Activated CD4-positive, alpha-beta T cell treated with anti-CD3 and anti-CD28 coated beads for 1 hour (primary cell): ENCODE measurements at places on chromosomes 12 and 14.

- no peak for DNase-seq
Observed at GRCh38 chr12:114674251-114675047, 9.5 kb downstream of the TBX3 start.

DNA sequence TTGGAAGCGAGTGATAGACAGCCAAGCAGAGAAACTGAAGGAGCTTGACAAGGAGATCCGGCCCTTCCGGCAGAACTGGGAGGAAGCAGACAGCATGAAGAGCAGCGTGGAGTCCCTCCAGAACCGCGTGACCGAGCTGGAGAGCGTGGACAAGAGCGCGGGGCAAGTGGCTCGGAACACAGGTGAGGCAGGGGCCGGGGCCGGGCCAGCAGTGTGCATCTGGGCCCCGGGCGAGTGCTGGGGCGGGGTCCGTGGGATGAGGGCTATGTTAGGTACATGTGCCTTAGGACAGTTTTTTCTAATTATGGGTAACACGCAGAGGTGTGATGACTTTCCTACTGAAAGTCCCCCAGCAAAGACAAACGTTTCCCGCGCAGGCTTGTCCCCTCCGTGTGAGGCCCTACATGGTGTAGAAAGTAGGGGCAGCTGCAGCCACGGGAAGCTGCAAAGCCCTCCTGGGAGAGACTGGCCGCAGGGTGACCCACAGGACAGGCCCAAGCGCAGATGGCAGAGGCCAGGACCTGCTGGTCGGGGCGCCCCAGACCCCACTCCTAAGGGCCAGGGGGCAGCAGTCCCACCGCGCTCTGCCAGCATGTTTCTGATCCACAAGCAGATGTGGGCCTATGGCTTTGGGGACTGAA is 19.1 kb upstream of the AMN start:
- DNase-seq = no peak

- DNase-seq = no peak
Observed at GRCh38 chr12:122886851-122887818, 8.8 kb downstream of the VPS37B start.

DNA sequence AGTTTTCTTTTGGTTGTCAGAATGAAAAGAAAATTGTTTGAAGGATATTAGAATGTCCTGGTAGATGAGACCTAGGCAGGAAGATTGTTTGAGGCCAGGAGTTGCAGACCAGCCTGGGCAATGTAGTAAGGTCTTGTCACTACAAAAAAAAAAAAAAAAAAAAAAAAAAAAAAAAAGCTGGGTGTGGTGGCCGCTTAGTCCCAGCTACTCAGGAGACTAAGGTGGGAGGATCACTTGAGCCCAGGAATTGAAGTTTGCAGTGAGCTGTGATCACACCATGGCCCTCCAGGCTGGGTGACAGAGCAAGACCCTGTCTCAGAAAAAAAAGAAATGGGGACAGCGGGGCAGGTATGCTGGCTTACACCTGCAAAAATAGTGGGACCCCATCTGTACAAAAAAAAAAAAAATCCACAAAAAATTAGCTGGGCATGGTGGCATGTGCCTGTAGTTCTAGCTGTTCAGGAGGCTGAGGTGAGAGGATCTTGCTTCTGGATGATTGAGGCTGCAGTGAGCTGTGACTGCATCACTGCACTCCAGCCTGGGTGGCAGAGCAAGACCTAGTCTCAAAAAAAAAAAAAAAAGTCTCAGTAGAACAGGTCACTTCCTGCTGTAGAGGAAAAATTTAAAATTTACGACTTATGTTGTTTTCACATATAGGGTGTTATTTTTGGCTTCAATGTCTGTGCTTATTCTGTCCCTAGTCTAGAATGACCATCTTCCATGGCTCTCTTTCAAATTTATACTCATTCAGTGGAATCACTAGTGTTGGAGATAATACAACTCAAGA is 70.7 kb downstream of the PPHLN1 start:
- DNase-seq = no peak

- DNase-seq = no peak
Observed at GRCh38 chr12:58463051-58463450, 457.3 kb downstream of the LRIG3 start.

DNA sequence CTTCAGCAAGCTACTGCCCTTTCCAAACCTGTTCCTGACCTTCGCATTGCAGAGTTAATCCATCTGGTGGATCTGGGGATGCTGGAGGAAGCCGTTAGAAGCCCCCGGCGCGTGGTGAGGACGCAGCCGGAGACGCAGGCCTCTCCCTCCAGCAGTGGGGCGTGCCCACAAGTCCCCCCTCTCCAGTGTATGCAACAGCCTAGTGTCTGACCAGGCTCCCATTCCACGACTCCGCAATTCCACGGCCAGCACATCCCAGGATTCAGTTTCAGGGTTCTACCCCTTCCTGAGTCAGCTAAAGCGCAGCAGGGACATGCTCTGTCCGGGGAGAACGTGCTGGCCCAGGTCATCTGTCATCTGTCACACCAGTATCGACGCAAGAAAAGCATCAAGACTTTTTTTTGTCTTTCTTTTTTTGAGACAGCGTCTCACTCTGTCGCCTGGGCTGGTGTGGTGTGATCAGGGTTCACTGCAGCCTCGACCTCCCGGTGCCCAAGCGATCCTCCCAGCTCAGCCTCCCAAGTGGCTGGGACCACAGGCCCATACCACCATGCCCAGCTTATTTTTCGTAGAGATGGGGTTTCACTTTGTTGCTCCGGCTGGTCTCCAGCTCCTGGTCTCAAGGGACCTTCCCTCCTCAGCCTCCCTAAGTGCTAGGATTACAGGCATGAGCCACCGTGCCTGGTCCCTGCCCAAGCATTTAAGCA is 8.0 kb upstream of the DYNC1H1 start:
- no peak for DNase-seq

- DNase-seq = no peak
Observed at GRCh38 chr12:119363490-119363889, 29.0 kb downstream of the CCDC60 start.

GRCh38 chr14:93156693-93157369 is 27.9 kb downstream of the MOAP1 start:
- DNase-seq = no peak

DNA sequence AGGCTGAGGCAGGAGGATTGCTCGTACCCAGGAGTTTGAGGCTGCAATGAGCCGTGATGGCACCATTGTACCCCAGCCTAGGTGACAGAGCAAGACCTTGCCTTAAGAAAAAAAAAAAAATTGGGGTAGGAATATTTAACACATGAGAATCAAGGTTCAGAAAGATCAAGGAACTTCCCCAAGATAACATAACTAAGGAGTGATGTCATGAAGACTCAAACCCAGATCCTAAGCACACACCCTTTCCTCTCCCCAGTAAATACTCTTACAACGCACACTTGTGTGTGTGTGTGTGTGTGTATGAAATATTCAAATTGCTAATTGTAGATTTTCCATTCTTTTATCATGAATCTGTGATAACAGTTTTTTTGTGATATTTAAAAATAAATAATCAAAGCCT is 90.6 kb upstream of the NUDT4 start:
- DNase-seq = no peak

DNA sequence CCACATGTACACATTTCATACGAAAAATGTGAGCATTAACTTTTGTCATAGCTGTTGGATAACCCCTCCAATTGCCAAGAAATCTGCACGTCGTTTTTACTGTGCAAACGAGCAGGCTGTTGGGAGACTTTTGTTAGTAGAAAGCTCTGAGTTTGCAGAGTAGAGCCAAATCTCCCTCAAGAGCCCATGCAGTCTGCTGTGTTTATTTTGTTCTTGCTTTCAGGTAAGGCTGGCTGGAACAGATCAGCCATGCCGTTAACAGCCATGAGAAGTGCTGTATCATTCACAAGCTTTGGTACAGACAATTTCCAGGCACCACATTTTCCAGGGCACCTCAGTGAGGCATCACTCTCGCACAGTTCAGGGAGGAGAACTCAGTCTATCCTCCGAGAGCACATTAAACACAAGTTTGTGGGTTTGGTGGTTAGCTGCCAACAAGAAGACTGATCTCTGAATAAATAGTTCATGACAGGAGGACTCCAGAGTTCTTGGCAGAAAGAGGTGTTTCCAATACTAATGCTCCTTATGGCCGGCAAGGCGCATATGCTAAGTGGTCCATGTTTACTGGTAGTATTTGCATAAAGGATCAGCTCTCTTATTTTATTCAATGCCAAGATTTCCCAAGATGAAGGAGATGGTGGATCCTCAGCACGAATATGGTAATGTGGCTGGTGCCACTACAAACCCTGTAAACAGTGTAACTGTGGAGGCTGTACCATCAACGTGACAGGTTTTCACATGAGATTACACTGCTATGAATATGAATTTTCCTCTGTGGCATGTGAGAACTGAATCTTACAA is 30.3 kb upstream of the PELI2 start:
- no peak for DNase-seq

DNA sequence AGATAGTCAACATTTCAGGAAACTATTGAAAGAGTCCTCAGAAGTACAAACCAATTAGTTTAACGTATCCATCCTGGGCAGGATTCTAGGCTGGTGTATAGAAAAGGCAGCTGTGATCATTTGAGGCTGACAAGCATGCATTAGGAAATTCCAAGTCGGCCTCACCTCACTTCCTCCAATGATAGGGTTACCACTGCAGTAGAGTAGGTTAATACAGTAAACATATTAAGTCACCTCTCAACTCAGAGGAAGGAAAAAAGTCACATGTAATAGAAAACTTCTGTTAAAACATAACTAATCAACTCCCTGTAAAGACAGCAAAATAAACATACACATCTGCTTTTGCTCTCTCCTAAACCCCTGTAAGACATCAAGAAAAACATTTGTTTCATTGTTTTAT is 33.5 kb downstream of the MED13L start:
- DNase-seq = no peak

GRCh38 chr14:69937367-69938081 is 58.3 kb downstream of the SMOC1 start:
- no peak for DNase-seq
